B cell (primary cell): ENCODE measurements at places on chromosomes 7 and 10.
A peak's percentile ranks its signal among the peaks of the same experiment; 100 is the strongest.

GRCh38 chr7:94289071-94289470 lies 105.6 kb upstream of the COL1A2 start:
- no peaks in the 10 kb centered on the region for H3K27me3 ChIP-seq
- peak; percentile 27 for DNase-seq
- H3K27ac ChIP-seq: no peak overlapping the region
- no peaks in the 10 kb centered on the region for H3K36me3 ChIP-seq

- no peaks in the 10 kb centered on the region for H3K4me1 ChIP-seq
- H3K36me3 ChIP-seq: peaks cover 55% of the 10 kb centered on the region
- H3K4me3 ChIP-seq: no peak overlapping the region
- no peak overlapping the region for H3K27ac ChIP-seq
Observed at GRCh38 chr10:15780353-15781135, 60.8 kb upstream of the ITGA8 start.

GRCh38 chr7:139182363-139182762 lies 48.7 kb upstream of the UBN2 start:
- no peak overlapping the region for H3K27ac ChIP-seq
- peaks cover 5% of the 10 kb centered on the region for H3K36me3 ChIP-seq
- H3K4me3 ChIP-seq: no peak overlapping the region
- H3K27me3 ChIP-seq: no peaks in the 10 kb centered on the region
- no peaks in the 10 kb centered on the region for H3K4me1 ChIP-seq

DNA sequence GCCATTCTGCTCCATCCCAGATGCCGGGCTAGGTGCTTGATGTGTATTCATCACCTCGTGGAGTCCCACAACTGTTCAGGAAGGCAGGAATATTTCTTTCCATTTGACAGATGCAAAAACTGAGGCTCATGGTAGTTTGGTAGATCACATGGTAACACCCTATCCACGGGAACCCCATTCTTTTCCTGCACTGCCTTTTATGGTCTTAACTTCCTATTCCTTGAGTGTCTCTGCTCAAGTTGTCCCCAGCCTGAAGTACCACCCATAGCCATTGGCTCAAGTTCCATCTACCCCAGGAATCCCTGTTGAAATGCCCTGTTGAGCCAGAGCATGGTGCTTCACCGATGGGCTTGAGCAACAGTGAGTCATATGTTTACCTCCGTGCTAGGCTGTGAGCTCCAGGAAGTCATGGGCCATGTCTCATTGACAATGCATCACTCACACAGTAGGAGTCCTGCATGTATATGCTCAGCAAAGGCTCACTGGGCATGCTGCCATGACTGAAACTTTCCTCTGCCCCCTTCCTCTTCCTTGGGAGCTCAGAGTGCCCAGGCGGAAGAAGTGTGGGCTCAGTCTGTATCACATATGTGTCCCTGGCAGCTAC lies 71.7 kb upstream of the ADAM12 start:
- no peak overlapping the region for H3K27ac ChIP-seq
- H3K27me3 ChIP-seq: no peaks in the 10 kb centered on the region
- H3K4me3 ChIP-seq: no peak overlapping the region

GRCh38 chr10:97515271-97515978 lies 16.7 kb downstream of the UBTD1 start:
- H3K27ac ChIP-seq: no peak overlapping the region
- H3K4me1 ChIP-seq: no peaks in the 10 kb centered on the region
- H3K27me3 ChIP-seq: no peaks in the 10 kb centered on the region
- DNase-seq: no peak

DNA sequence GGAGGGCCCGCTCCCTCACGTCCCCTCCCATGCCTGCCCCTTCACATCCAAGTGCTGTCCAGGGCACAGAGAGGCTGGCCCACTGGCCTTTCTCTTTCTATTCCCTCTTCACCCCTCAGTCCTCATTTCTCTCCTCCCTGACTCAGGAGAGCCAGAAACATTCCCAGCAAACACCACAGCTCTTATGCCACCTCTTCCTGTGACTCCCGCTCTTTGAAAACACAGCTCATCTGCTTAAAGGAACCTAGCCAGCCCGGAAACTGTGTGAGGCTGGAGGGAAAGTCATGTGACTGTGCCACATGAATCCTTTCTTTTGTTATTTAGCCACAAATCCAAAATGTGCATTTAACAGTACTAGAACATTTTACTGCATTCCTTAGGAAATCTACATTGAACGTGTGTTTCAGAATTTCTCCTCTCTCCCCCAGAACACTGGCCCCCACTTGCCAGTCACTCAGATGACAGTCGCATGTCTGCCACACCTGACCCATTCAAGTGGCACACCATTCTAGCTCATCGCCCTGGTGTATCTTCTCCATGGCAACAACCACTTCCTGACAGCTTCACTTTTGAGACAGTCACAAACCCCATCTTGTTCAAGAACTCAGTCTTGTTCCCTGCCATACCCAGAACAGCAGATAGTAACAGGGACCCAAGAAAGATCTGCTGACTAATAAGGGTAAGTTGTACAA lies 42.8 kb downstream of the GRB10 start:
- peak; percentile 62 for DNase-seq
- H3K27me3 ChIP-seq: no peaks in the 10 kb centered on the region
- H3K4me1 ChIP-seq: peaks cover 9% of the 10 kb centered on the region
- H3K4me3 ChIP-seq: no peak overlapping the region

DNA sequence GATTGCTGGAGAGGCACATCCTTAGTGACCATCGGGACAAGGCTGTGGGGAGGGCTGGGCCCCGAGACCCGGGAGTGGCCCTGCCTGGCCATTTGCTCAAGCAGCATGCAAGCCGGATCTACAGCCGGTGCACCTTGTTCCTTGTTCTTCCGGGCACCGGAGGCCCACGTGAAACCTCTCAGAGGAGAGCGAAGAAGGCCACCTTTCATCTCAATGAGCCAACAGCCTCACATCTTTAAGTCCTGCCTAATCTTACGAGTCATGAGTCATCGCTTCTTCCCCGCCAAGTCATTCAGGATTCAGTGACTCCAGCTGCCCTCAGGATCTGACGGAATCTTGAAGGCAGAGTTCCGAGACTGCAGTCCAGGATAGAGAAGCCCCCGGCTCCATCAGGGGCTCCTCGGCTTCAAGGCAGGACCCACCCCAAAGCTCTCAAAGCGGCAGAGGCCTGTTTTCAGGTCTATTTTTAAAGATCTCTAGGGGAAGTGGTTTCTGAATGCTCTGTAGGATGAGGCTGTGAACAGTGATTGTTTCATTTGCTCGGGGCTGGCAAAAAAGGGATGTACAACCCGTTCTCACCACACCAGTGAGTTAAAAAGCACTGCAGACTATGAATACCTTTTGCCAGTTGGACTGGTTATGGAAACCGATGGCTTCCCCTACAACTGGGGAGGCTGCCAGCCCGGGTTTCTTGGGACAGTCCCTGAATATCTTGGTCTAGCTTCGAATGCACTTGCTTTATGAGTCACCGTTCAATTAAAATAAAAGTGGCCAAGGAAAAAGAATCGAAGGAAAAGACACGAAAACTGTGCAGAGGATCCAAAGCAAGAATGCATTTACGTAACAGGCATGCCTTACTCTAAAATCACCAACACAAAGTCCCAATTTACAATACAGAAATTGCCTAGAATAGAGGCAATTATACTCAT lies 57.2 kb upstream of the ECHDC3 start:
- peak; percentile 91 for DNase-seq
- no peaks in the 10 kb centered on the region for H3K27me3 ChIP-seq
- peak overlapping the region; percentile 63 for H3K4me3 ChIP-seq
- peak overlapping the region; percentile 98 for H3K27ac ChIP-seq
- no peaks in the 10 kb centered on the region for H3K36me3 ChIP-seq
- peaks cover 90% of the 10 kb centered on the region for H3K4me1 ChIP-seq

DNA sequence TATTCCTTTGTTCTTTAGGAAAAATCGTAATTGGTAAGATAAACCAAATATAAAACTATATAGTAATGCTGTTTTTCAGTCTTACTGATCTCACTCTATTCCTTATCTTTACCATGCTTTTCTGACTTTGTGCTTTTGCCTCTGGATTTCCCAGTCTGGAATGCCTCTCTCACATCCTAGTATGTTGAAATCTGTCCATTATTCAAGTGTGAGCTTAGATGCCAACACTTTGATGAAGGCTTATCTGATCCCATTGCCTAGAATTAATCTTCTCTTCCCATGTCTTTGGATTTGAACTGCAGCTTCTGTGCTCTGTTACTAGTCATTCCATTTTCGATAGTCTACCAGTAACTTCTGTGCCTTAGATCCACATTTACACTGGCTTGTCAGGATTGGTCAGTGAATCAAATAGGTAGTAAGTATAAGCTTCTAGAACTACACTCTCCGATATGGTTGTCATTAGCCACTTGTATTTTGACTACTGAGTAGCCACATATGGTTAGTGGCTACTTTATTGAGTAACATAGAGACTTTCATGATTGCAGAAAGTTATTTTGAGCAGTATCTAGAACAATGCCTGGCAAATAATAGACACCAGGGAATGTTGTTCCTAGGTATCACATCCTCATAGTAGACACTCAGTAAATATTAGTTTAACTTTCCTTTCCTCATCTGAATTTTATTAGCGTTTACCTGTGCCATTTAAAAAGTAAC lies 92.9 kb downstream of the BMPR1A start:
- H3K4me3 ChIP-seq: no peak overlapping the region
- no peaks in the 10 kb centered on the region for H3K4me1 ChIP-seq
- H3K36me3 ChIP-seq: no peaks in the 10 kb centered on the region
- DNase-seq: no peak
- no peaks in the 10 kb centered on the region for H3K27me3 ChIP-seq

DNA sequence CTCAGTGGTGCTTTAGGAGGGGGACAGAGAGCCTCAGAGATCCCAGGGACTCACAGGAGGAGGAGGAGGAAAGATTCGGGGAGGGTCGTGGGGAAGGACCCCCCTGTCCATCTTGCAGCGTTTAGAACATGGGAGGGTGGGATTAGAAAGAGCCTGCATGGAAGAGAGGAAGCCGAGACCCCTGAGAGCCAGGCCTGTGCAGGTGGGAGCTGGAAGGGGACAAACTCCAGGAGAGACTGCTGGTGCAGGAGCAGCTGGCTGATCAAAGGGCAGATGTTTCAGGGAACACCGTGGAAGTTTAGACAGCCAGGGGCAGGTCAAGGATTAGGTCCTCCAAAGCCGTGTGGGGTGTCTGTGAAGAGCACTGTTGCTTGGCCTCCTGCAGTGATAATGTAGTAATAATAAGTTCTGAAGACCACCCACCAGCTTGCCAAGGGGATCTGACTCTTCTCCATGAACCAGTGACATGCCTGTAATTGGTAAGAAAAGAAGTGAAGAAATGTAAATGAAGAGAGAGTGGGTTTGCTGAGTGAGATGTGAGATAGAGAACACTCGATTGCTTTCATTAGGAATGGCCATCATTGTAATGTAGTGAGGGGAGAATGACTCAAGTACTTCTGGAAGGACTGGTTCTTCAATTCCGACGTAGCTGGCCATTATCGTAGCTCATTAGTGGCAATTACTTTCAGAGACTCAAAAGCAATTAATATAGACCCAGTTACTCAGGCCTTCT lies 425.6 kb downstream of the PAXIP1 start:
- H3K36me3 ChIP-seq: no peaks in the 10 kb centered on the region
- H3K27me3 ChIP-seq: no peaks in the 10 kb centered on the region
- DNase-seq: no peak
- H3K4me1 ChIP-seq: no peaks in the 10 kb centered on the region
- no peak overlapping the region for H3K27ac ChIP-seq
- H3K4me3 ChIP-seq: no peak overlapping the region

- no peak overlapping the region for H3K4me3 ChIP-seq
- H3K4me1 ChIP-seq: no peaks in the 10 kb centered on the region
- H3K36me3 ChIP-seq: no peaks in the 10 kb centered on the region
- H3K27ac ChIP-seq: no peak overlapping the region
- H3K27me3 ChIP-seq: no peaks in the 10 kb centered on the region
Observed at GRCh38 chr10:9613338-9614075, 1404.2 kb upstream of the CELF2 start.

GRCh38 chr10:65891073-65891981 lies 1034.5 kb upstream of the LRRTM3 start:
- H3K27ac ChIP-seq: no peak overlapping the region
- H3K27me3 ChIP-seq: no peaks in the 10 kb centered on the region
- no peaks in the 10 kb centered on the region for H3K4me1 ChIP-seq
- no peak overlapping the region for H3K4me3 ChIP-seq
- DNase-seq: no peak

- H3K4me1 ChIP-seq: no peaks in the 10 kb centered on the region
- H3K27ac ChIP-seq: no peak overlapping the region
- H3K36me3 ChIP-seq: no peaks in the 10 kb centered on the region
- no peak for DNase-seq
- H3K27me3 ChIP-seq: no peaks in the 10 kb centered on the region
- no peak overlapping the region for H3K4me3 ChIP-seq
Observed at GRCh38 chr7:4139656-4140625, 542.2 kb upstream of the FOXK1 start.

- H3K27ac ChIP-seq: no peak overlapping the region
- DNase-seq: no peak
- H3K27me3 ChIP-seq: no peaks in the 10 kb centered on the region
- no peak overlapping the region for H3K4me3 ChIP-seq
Observed at GRCh38 chr10:67098461-67098860, 172.6 kb downstream of the LRRTM3 start.

GRCh38 chr7:107614425-107614824 lies 34.4 kb downstream of the BCAP29 start:
- H3K27me3 ChIP-seq: no peaks in the 10 kb centered on the region
- no peak overlapping the region for H3K27ac ChIP-seq
- no peak overlapping the region for H3K4me3 ChIP-seq
- no peak for DNase-seq
- H3K36me3 ChIP-seq: peaks cover 3% of the 10 kb centered on the region
